Germinal center (tissue), 1 donor: ENCODE measurements at places on chromosomes 3 and 15.

DNA sequence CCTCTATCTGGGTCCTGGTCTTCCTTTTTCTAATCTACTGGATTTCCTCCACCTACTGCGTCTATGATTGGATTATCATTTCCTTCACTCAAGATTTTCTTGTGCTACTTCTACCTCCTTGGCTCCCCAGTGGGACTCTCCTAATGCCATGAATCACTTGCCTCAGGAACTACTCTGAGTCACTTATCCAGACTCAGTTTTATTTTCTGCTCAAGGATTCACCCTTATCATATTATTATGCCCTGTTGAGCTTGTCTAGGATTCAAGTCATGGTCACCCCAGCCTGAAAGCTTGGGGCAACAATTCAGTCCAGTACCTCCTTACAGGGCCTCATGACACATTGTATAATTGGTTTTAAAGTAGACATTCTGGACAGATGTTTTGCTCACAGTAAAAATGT lies 968.1 kb downstream of the ROBO1 start:
- DNase-seq = no peak

DNA sequence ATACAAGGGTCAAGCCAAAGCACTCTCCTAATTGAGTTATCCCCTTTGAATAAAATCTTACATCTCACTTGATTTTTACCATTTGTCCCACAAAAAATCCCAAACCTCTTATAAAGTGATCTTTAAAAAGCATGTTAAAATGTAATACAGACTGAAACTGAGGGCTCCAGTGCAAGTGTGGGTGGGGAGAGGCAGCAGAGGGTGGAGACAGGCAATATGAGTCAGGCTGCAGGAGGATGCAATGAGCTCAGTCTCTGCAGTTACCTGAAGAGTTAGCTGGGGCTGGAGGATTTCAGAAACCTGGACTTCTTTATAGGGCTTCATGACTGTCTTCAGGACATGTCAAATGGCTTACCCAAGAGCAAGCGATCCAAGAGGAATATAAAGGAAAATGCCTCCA lies 14.2 kb upstream of the COLQ start:
- no peak for DNase-seq

DNA sequence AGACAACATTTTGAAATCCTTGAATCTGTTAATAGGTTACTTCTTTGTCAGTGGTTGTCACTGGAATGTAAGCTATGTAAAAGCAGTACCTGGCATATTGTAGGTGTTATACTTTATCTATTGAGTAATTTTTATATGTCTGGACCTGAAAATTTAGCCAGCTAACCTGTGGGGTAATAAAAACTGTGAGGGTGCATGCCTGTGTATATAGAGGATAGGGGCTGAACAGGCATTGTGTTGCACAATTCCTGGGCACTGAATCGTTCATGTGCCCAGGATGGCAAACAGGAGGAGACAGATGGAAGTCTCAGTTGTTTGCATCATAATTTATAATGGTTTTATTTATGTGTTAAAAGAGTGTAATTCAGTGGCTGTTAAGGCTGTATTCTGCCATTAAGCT lies 67.1 kb downstream of the ARMC8 start:
- no peak for DNase-seq

GRCh38 chr3:184540777-184541681 lies 20.6 kb upstream of the EPHB3 start:
- DNase-seq = peak; percentile 70

DNA sequence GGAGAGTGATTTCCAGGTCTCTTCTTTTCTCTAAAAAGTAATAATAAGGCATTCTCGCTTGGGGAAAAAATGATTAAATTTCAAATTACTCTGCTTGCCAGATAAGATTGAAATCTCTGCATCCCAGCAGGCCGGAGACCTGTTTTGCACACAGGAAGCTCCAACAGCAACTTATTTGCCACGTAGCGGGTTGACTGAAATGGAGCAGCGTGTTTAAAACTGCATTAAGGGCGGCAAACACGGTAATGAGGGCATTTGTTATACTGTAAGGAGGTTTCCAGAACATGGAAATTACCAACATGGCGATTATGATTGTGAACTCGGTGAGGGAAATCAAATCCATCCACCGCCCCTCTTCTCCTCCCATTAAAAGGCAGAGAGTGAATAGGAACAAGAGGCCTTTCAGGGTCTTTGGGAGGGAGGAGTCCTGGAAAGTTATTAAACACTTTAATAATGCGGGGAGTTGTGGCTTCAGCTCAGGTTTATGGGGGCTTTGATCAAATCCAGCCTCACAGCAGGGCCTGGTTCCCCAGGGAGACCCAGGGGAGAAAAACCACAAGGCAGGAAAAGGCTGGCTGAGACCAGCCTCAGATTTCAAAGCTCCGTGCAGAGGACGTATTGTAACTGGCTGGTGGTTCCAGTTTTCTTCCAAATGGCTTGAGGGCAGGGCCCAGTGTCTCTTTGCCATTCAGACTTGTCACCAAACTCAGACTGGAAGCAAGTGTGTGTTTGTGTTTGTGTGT lies 242.3 kb downstream of the TLE3 start:
- no peak for DNase-seq

DNA sequence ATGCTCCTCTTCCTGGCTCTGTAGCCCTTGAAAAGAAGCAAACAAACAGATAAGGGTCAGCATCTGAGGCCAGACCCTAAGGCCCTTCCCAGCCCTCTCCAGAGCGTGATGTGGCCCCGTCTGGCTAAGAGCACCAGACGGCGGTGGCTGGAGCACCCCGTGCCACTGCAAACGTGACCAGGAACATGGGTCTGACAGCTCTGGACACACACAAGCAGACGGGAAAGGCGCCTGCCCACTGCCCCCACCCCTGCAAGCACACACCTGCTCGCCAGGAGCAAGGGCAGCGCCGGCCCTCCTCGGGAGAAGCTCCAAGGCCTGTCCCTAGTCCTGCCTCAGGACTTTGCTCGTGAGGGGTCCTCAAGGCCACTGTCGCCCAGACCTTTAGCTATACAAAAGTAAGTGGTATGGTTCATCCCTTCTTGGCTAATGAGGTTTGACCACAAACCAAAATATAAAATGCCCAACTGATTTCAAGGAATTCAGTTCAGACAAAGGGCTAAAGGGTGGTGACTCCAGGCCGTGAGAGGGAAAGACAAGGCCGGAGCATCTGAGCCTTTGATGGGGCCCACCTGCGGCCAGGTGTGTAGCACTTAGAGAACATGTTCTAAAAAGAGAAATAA lies 90.4 kb downstream of the XXYLT1 start:
- DNase-seq = no peak

DNA sequence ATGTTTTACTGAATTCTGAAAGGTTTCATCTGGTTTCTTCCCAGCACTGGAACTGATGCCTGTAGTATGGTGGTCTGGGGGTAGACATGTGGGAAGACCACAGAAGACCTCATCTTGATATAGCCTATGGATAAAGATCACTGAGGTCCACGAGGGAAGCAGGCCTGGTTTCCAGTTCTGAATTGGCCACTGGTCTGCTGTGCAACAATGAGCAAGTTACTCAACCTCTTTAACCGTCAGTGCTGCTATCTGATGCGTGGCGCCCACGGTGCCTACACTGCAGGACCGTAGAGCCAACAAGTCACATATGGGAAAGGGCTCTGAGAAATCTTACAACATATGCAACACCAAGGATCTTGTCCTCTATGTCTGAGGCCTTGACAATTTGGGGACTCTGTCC lies 13.3 kb downstream of the TLE3 start:
- DNase-seq = peak; percentile 21

- no peak for DNase-seq
Measured at GRCh38 chr3:119305286-119305685, 11.1 kb downstream of the ARHGAP31 start.

DNA sequence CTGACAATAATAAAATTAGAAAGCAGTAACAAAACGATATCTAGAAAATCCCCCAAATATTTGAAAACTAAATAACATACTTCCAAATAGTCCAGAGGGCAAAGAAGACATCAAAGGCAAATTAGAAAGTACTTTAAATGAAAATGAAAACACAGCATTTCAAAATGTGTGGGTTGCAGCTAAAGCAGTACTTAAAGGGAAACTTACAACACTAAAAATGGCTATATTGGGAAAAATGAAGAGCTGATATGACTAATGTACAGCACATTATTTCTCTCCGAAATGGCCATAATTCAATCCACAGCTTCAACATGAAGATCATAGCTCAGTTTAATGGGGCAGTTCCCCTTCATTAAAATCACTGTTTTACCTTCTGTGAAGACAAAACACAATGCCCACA lies 71.9 kb downstream of the FBXL22 start:
- DNase-seq = no peak

GRCh38 chr3:32952369-32953077 lies 1.1 kb downstream of the CCR4 start:
- no peak for DNase-seq

DNA sequence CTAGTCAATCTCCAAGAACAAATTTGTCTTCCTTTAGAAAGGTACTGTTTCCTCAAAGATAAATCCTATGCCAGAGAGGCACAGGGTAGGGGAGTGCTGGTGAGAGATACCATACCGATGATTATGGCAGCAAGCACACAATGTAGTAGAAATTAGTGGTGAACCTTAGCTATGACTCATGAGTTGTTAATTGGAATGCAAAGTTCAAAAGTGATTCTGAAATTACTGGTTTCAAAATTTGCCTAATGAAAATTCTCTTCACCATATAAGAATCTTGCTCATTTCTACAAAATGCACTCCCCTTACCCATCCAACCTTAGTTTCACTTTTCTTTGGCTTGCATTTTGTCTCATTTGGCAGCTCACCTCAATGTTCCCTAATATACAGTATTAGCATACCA lies 139.5 kb upstream of the SLC2A2 start:
- no peak for DNase-seq

GRCh38 chr3:53180305-53181023 lies 19.5 kb downstream of the PRKCD start:
- DNase-seq = peak; percentile 82

- peak; percentile 18 for DNase-seq
Measured at GRCh38 chr15:52529341-52529924, 753 bp upstream of the MYO5A start.

GRCh38 chr3:65556934-65557577 lies 481.7 kb downstream of the MAGI1 start:
- DNase-seq = no peak

GRCh38 chr3:181174676-181175233 lies 185.2 kb upstream of the DNAJC19 start:
- no peak for DNase-seq

GRCh38 chr3:151044706-151045105 lies 40.8 kb upstream of the MED12L start:
- no peak for DNase-seq

DNA sequence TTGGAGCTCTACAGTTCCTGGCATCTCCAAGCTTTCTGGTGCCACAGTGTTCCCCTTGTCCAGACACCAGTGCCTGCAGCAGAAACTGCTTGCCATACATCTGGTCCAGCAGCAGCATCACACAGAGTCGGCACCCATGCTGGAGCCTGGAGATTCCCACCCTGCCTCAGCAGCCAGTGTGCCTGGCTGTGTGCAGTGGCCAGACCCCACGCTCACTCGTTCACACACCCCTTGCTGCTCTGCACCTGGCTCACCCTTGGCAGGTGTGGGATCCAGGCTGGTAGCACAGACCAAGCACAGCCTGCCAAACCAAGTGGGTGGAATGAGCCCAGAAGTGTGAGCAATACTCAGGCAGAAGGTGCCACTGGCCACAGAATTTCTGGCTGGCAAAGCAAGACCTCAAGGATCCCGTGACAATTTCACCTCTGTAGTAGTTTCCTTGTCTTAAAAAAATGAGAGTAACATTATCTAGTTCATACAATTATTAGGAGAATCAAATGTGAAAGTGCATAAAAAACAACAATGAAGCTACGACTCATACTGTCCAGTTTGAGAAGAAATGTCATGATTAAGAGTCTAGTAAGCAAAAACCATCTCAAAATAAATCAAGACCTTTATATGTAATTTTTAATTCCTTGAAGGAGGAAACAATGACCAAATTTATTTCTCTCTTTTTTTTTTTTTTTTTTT lies 22.9 kb upstream of the ZBED2 start:
- DNase-seq = no peak

DNA sequence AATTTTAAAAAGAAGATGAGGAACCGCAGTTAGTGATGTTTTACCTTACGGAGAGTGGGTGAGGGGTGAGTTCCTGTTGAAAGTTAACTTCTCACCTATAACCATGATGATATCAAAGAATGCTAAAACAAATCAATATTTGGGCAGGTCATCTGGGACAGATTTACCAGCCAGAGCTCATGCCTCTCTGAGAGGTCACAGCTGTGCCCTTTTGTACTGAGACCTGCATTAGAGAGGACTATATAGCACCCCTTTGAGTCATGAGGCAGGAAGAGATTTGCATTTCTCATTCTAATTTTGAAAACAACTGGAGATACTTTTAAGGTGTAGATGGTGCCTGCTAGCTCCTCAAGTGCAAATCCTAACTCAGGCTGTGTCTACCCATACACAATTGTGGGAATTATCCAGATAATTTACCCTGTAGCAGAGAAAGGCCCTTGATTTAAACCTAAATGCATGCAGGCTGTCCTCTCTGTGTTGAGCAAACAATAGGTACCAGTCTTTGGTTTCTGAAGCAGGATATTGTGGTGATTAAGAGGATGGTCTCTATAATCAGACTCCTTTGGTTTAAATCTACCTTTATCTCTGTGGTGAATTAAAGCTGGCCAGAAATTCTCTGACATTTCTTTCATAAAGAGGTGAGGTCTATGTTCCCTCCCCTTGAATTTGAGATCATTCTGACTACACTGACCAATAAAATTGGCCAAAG lies 5.8 kb upstream of the TM4SF4 start:
- no peak for DNase-seq

GRCh38 chr3:20323307-20323927 lies 137.4 kb upstream of the SGO1 start:
- no peak for DNase-seq

- no peak for DNase-seq
Measured at GRCh38 chr3:48407542-48408099, 22.3 kb downstream of the PLXNB1 start.

GRCh38 chr3:144052275-144052674 lies 80.7 kb downstream of the DIPK2A start:
- no peak for DNase-seq

- DNase-seq = no peak
Measured at GRCh38 chr3:124973290-124973689, 38.7 kb upstream of the MUC13 start.

DNA sequence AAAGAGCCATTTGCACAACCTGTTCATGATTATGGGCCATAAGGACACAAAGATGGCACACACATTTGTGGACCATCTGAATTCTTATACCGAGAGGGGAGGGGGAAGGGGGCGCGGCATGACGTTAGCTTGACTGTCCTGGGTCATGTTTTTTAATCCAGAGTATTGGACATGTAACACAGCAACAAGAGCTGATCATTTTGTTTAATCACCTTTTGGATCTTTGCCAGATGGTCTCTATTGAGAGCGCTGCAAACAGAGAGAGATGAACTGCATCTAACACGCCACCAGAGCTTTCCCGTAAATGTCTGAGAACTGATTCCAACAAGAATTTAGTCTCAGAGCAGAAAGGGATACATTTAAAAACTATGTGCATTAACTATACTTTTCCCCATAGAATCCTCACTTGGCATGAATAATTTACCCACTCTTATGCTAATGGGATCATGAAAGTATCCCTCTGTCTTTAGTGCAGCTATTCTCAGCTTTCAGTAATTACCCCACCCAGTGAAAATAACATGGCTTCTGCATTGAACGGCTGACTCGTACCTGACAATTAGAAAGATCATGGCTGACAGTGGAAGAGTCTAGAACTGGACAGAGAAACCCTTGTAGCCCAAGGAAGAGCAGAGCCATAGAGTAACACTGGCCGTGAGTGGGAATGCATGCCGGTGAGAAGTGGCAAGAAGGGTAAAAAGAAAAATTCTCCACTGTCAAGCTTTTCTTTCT lies 22.6 kb downstream of the MEIS2 start:
- DNase-seq = no peak
